ENCODE measurements at places on chromosomes 5 and 9. TPM values are rescaled to one million over a fixed set of nuclear protein-coding genes. Genes with fewer than 3 reads are reported as not detected.

ZNF346 gene
- total RNA-seq: 22.8 TPM

AUH gene
- total RNA-seq: 9.7 TPM

NSA2 gene
- 87.8 TPM for total RNA-seq

INSL4 gene
- not detected for total RNA-seq

- no peak for DNase-seq
Measured at GRCh38 chr9:18756712-18757125, 276.3 kb downstream of the SAXO1 start.

DNA sequence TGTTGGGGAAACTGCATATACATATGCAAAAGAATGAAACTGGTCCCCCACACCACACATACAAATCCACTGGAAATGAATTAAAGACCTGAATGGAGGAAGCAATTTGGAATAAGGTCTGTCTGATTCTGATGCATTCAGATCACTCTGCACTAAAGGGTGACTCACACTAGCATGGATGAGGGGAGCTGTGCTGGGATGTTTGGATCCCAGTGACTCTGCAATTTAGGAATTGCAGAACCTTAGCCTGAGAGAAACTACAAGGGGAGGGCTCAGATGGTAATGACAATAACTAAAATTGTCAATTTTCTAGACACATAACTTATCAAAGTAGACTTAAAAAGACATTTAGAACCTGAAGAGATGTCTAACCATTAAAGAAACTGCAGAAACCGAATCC, 312.0 kb downstream of the CDK5RAP2 start:
- no peak for DNase-seq

DNA sequence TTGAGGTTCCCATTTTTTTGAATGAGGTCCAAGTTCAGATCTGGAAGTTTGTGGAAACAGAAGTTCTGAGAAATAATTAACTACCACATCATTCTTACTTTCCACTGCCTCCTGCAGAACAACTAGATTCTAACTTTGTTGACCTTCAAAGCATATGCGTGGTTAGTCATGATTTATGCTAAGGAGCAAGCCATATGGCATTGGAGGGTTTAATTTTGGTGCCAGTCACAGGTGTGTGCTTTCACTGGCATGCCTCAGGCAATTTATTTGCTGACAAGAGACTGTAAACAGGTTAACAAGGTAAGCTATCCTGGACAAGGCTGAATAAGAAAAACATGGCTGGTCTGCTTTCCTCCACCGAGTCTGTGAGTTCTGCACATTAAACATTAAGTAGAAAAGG, 31.5 kb downstream of the HMHB1 start:
- no peak for DNase-seq

GRCh38 chr9:98839724-98840123, 32.3 kb downstream of the GALNT12 start:
- no peak for DNase-seq

DNA sequence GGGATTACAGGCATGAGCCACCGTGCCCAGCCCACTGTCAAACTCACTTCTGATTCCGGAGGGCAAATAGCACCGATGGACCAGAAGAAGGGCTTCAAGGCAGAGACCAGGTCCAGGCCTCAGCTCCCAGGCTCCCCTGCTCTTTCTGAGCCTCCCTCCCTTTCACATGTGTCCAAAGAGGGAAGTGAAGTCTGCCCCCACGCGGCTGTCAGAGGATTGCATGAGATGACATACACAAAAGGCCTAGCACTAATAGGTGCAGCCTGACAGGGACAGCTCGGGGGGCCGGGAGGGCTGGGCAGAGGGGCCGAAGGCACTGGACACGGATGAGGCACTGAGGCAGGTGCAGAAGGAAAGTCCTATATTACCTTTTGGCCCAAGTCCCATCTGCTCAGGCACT, 16.1 kb downstream of the FBP1 start:
- peak; percentile 34 for DNase-seq

GRCh38 chr5:112106878-112107277, 312.2 kb downstream of the EPB41L4A start:
- no peak for DNase-seq

GRCh38 chr5:156879665-156880285, 29.7 kb downstream of the PPP1R2B start:
- peak; percentile 3 for DNase-seq

DNA sequence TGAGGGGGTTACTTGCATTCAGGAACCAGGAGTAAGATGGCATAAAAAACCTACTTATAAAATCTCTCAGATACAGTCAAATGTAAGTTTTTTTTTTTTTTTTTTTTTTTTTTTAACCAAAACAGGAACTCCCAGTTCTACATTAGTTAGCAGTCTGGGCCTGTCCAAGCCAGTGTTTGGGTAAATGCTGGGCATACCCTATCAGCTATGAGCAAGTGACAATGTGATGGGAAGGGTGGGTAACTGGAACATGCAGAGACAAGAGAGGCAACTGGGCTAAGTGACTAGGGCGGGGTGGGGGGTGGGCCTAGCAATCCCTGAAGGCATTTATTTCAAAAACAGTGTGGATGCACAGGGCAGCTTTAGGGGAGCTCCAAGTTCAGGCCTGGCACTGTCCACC, 2.3 kb downstream of the NMRK1 start:
- no peak for DNase-seq

DNA sequence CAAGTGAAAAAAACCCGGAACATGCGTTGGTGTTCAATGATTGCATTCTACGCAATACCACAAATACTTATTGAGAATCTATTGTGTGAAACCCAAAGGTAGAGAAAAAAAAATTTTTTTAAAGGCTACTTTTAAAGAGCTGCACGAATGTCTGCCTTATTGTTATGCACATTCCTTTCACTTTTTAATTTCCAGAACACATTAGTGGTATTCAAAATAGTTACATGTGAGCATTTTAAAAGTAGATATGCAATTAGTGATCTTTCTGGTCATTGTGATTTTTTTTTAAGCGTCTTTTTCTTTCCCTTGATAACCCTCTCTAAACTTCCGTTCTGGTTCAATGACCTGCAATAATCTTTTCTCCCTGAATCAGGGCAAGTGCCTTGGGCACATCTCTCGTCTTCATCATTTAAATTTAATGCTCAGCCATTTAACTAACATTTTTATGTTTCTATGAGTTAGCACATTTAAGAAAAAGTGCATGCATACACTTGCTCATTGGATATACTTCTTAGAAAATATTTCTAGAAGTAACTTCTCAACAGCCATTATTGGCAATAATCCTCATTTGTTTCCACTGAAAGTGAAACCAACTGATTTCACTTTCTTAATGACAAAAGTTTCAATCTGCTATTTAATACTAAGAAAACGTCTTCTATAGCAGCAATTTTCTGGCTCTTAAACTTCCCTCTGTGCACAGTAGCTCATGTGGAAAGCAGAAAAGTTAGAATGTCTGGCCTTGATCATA, 80.3 kb downstream of the CDH6 start:
- DNase-seq: peak; percentile 24

- no peak for DNase-seq
Measured at GRCh38 chr5:138160706-138161105, 17.7 kb downstream of the BRD8 start.

DNA sequence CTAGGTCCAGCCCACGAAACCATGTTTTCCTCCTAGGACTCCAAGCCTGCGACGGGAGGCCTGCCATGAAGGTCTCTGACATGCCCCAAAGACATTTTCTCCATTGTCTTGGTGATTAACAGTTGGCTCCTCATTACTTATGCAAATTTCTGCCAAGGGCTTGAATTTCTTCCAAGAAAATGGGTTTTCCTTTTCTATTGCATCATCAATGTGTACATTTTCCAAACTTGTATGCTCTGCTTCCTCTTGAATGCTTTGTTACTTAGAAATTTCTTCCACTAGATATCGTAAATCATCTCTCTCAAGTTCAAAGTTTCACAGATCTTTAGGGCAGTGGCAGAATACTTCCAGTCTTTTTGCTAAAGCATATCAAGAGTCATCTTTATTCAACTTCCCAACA, 1792.7 kb upstream of the CDH9 start:
- DNase-seq: no peak

Measured in M059J (cell line).